Stimulated activated CD4-positive, alpha-beta T cell treated with anti-CD3 and anti-CD28 coated beads, Interleukin-2, amount 100 ng/mL, for 4 hours (primary cell): ENCODE measurements at places on chromosomes 16 and 17.

GRCh38 chr16:67149276-67150046, 1.3 kb downstream of the B3GNT9 start:
- no peak for DNase-seq

GRCh38 chr17:55729484-55729883, 6.8 kb upstream of the TMEM100 start:
- no peak for DNase-seq

- DNase-seq: no peak
These were observed 74.2 kb downstream of the HAPSTR1 start for GRCh38 chr16:9165681-9166080.

- no peak for DNase-seq
These were observed 64.8 kb upstream of the KIFC3 start for GRCh38 chr16:57867000-57867561.

DNA sequence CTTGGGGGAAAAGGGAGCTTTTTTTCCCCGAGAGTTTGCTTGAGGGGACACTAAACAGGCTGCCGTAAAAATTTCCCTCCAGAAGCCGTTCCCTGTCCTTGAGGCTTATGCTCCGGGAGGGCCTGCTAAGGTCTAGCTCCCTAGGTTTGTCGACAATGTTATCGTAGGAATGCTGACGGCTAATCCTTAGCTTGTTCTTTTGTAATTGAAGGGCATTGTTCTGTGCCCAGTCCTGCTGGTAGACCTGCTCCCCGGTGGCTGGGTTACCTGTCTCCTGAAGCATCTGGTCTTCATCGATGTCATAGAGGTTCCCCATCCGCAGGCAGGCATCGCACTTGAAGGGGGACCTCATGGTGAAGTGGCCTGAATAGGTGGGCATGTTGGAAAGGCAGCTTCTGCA, 418.7 kb downstream of the GRIN2A start:
- no peak for DNase-seq

- DNase-seq: no peak
These were observed 308.3 kb downstream of the FOXL1 start for GRCh38 chr16:86886651-86887050.

GRCh38 chr16:81612351-81613163, 166.5 kb upstream of the PLCG2 start:
- no peak for DNase-seq

GRCh38 chr16:67529582-67530012, 968 bp downstream of the RIPOR1 start:
- no peak for DNase-seq

DNA sequence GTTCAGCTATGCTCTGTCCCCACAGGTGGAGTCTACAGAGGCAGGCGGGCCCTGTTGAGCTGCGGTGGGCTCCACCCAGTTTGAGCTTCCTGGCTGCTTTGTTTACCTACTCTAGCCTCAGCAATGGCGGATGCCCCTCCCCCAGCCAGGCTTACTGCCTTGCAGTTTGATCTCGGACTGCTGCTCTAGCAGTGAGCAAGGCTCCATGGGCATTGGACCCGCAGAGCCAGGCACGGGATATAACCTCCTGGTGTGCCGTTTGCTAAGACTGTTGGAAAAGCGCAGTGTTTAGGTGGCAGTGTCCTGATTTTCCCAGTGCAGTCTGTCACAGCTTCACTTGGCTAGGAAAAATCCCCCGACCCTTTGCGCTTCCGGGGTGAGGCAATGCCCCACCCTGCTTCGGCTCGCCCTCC, 89.1 kb downstream of the BCAS3 start:
- DNase-seq: no peak

- DNase-seq: no peak
These were observed 47.3 kb upstream of the IL34 start for GRCh38 chr16:70598937-70599503.

- no peak for DNase-seq
These were observed 2.0 kb upstream of the ORAI3 start for GRCh38 chr16:30946671-30947540.

GRCh38 chr16:2235234-2235651, 1.0 kb upstream of the DNASE1L2 start:
- DNase-seq: no peak

GRCh38 chr16:54554581-54554980, 268.0 kb upstream of the IRX3 start:
- no peak for DNase-seq
